ENCODE measurements at places on chromosomes 2 and 18. TPM values are rescaled to one million over a fixed set of nuclear protein-coding genes. Genes with fewer than 3 reads are reported as not detected.
A peak's percentile ranks its signal among the peaks of the same experiment; 100 is the strongest.

- H3K27ac ChIP-seq, result peak overlapping the region; percentile 84
- H3K27me3 ChIP-seq, result no peaks in the 10 kb centered on the region
- H3K4me3 ChIP-seq, result no peak overlapping the region
- DNase-seq, result no peak
- H3K36me3 ChIP-seq, result no peaks in the 10 kb centered on the region
These were observed 154.8 kb upstream of the ID2 start for GRCh38 chr2:8527031-8527430.

GRCh38 chr2:48685126-48685525 is 67.5 kb downstream of the GTF2A1L start:
- H3K36me3 ChIP-seq, result no peaks in the 10 kb centered on the region
- no peak for DNase-seq
- no peak overlapping the region for H3K4me3 ChIP-seq
- no peaks in the 10 kb centered on the region for H3K27me3 ChIP-seq
- no peak overlapping the region for H3K27ac ChIP-seq

DNA sequence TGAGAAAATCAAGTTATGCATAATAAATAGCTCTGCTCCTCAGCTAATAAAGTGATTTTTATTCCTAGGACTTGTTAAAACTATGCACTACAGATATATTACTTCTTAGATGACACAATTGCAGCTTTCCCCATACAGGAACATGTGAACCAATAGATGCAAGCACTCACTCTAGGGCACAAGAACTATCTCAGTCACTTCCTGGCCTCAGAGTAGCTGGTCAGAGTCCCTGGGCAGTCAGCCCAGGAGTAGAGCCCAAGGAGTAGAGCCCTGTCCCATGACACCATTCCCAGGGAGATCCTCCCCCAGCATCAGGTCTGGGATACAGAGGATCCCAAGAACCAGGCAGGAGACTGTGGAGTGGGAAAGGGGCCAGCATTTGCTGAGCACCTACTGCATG is 2.7 kb downstream of the TNS1 start:
- no peaks in the 10 kb centered on the region for H3K4me1 ChIP-seq
- H3K36me3 ChIP-seq, result no peaks in the 10 kb centered on the region
- H3K27ac ChIP-seq, result no peak overlapping the region
- no peak for DNase-seq
- H3K27me3 ChIP-seq, result no peaks in the 10 kb centered on the region
- H3K4me3 ChIP-seq, result no peak overlapping the region

DNA sequence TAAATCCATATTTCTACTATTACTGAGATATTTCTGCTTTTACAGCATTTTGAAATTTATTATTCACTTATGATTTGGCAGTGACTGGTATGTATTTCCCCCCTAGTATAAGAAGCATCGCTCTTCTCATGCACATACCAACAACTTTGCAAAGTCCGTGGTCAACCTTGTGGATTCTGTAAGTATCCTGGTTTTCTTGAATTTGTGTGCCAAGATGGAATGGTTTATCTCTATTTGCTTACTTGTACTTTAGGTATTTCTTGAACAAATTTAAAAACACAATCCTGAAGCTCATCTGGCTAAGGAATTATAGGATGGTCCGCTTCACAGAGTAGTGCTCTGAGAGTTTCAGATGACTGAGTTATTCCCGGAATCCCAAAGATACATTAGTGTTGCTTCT is 85.0 kb upstream of the FAM237A start:
- no peaks in the 10 kb centered on the region for H3K4me1 ChIP-seq
- no peak overlapping the region for H3K27ac ChIP-seq
- no peaks in the 10 kb centered on the region for H3K36me3 ChIP-seq
- no peaks in the 10 kb centered on the region for H3K27me3 ChIP-seq
- DNase-seq, result no peak

DNA sequence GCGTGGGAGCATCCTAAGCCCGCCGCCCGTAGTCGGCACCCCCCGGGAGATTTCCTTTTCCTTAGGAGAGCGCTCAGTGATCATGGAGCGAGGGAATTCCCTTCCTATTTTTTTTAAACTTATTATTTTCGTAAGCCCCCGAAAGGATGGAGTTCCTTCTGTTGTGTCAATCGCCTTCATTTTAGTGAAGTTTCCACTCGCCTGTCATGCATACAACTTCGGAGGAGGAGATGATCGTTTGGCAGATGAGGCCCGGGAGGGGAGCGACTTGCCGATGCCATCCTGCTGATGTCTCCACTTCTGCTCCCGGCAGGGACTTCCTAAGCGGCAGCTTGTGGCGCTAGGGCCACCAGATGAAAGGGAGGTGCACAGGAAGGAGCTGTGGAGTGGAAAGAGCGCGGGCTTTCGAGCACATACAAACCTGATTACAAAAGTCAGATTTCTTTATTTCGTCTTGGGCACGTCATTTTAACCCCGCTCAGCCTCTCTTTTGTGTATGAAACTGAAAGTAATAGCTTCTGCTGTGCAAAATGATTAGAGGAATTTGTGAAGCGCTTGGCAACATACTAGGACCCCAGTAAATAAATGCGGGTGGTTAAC is at the start of gene ADGRF3:
Gene ADGRF3, minus strand, starts transcription at position 336 of the 600 bp plus-strand sequence. CDS start 555 bp downstream, outside the sequence.
- H3K27me3 ChIP-seq, result no peaks in the 10 kb centered on the region
- H3K36me3 ChIP-seq, result no peaks in the 10 kb centered on the region

DNA sequence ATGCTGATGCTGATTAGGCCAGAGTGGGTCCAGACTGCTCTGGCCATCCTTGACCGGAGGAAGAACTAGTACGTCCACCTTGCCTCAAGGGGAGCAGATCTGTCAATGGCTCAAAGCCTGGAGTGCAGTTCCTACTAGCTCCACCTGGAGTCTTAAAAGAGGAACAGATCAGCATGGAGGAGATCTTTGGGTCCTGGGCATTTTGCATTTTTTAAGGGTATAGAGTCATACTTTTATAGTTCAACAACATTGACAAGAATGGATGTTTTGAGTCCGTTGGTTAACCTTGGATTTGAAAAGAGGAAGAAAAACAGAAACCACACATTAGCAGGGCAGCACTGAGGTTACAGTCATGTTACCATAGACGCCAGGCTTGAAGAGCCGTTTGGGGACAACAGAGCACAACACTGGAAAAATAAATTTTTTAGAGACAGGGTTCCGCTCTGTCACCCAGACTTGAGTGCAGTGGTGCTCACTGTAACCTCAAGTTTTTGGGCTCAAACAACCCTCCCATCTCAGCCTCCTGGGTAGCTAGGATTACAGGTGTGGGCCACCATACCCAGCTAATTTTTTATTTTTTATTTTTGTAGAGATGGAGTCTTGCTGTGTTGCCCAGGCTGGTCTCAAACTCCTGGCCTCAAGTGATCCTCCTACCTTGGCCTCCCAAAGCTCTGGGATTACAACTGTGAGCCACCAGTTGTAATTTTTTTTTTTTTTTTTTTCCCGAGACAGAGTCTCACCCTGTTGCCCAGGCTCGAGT is 78.5 kb downstream of the PRKCE start:
- H3K27ac ChIP-seq, result no peak overlapping the region
- no peaks in the 10 kb centered on the region for H3K4me1 ChIP-seq
- no peak for DNase-seq

- H3K27me3 ChIP-seq, result peaks cover 6% of the 10 kb centered on the region
- peak overlapping the region; percentile 35 for H3K4me3 ChIP-seq
- DNase-seq, result no peak
- H3K4me1 ChIP-seq, result no peaks in the 10 kb centered on the region
- peak overlapping the region; percentile 80 for H3K27ac ChIP-seq
- H3K36me3 ChIP-seq, result no peaks in the 10 kb centered on the region
These were observed 267.3 kb downstream of the TCF4 start for GRCh38 chr18:55320424-55321264.

DNA sequence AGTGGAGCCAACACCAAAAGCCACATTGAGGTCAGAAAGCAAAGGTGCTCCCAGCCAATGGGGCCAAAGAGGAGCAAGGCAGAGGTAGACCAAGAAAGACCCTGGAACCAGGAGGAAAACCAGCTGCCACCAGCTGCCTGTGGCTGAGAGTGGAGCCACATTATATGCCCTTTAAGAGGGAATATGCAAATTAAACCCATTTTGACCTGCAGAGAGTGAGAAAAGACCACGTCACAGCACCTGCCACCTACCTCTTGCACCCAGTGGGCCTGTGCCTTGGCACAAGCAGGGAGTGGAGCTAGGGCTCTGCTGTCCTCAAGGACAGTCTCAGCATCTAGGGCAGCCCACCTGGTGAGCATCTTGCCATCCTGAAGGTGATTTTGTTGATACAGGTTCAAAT is 161.3 kb downstream of the MTCL1 start:
- no peaks in the 10 kb centered on the region for H3K27me3 ChIP-seq
- H3K27ac ChIP-seq, result no peak overlapping the region
- H3K4me1 ChIP-seq, result no peaks in the 10 kb centered on the region
- H3K4me3 ChIP-seq, result no peak overlapping the region

- H3K4me1 ChIP-seq, result no peaks in the 10 kb centered on the region
- H3K36me3 ChIP-seq, result no peaks in the 10 kb centered on the region
- DNase-seq, result no peak
- H3K27ac ChIP-seq, result no peak overlapping the region
- no peak overlapping the region for H3K4me3 ChIP-seq
These were observed 242.2 kb downstream of the FIGN start for GRCh38 chr2:163493359-163494298.

GRCh38 chr2:31101701-31102100 is 36.5 kb downstream of the GALNT14 start:
- H3K36me3 ChIP-seq, result no peaks in the 10 kb centered on the region
- no peak overlapping the region for H3K4me3 ChIP-seq
- H3K4me1 ChIP-seq, result no peaks in the 10 kb centered on the region
- no peak for DNase-seq

GRCh38 chr2:57199663-57200062 is 846.9 kb upstream of the VRK2 start:
- H3K36me3 ChIP-seq, result no peaks in the 10 kb centered on the region
- H3K27me3 ChIP-seq, result no peaks in the 10 kb centered on the region
- no peak overlapping the region for H3K27ac ChIP-seq
- no peak overlapping the region for H3K4me3 ChIP-seq
- DNase-seq, result no peak

DNA sequence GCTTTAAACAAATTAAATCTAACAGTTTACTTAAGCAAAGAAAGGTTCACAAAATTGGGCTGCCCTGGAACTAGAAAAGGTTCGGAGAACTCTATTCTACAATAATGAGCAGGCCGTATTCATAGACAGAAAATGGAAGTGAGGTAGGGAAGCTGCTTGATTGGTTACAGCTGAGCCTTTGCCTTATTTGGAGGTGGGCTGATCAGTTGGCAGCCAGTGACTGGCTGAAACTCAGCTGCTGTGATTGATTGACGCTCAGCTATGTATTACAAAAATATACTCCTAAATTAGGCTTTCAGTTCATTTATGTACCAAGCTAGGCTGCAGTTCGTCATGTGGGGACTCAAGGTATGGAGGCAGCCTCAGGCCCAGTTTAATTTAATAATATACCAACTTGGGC is 42.3 kb upstream of the TTR start:
- no peaks in the 10 kb centered on the region for H3K36me3 ChIP-seq
- no peak overlapping the region for H3K4me3 ChIP-seq
- H3K27ac ChIP-seq, result no peak overlapping the region
- no peaks in the 10 kb centered on the region for H3K4me1 ChIP-seq
- no peaks in the 10 kb centered on the region for H3K27me3 ChIP-seq
- no peak for DNase-seq

DNA sequence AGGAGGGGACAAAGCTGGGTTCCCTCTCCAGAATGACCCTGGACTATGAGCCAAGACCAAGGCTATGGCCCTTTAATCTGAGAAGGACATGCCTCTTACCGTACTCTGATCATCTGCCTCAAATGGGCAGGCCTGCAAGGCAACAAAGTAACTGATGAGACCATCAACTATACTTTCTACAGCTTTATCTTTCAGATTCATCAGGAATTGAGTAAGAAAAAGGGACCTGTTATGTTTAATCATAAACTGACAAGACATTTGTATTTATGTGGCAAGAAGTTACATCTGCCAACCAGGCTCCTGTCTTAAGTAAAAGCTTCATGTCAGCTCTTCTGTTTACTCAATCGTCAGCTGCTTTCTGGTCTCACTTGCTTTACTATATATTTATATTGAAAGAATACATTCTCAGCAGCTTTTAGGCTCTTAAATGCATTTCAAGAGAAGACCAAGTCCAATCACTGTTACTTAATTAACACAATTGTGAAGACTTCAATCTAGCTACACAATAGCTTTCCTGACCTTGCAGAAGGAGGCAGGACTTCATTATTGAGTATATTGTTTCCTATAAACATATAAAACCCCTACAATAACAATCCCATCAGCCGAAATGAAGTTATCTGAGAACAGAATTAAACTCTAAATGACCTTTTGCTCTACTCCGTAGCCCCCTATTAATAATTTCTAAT is 163.8 kb downstream of the ETAA1 start:
- no peak overlapping the region for H3K27ac ChIP-seq
- no peak overlapping the region for H3K4me3 ChIP-seq
- no peaks in the 10 kb centered on the region for H3K4me1 ChIP-seq
- H3K27me3 ChIP-seq, result no peaks in the 10 kb centered on the region
- DNase-seq, result no peak

- no peaks in the 10 kb centered on the region for H3K4me1 ChIP-seq
- no peak overlapping the region for H3K4me3 ChIP-seq
- H3K27ac ChIP-seq, result no peak overlapping the region
- no peak for DNase-seq
- no peaks in the 10 kb centered on the region for H3K36me3 ChIP-seq
These were observed 237.0 kb upstream of the FOSL2 start for GRCh38 chr2:28155627-28156026.

DNA sequence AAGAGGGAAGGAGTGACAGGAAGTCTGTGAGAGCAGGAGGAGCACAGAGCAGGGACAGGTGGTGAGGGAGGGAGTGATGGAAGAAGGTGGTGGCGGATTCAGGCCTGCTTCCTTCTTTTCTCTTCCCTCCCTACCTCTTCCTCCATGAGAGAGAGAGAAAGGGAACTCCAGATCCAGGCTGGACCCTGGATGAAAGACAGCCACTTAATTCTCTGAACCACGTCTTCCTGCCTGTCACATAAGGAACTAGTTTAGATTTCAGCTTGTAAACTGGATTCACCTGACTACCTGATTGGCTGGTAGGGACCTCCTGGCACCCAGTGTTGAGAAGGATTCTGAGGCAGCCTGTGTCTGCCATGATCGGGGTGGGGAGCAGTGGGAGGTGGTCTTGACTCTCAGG is 48.9 kb downstream of the PAX8 start:
- H3K27me3 ChIP-seq, result no peaks in the 10 kb centered on the region
- H3K4me1 ChIP-seq, result no peaks in the 10 kb centered on the region
- no peaks in the 10 kb centered on the region for H3K36me3 ChIP-seq
- H3K4me3 ChIP-seq, result no peak overlapping the region
- H3K27ac ChIP-seq, result no peak overlapping the region

GRCh38 chr2:74828543-74828942 is 5.4 kb upstream of the HK2 start:
- no peak overlapping the region for H3K4me3 ChIP-seq
- no peak for DNase-seq
- no peaks in the 10 kb centered on the region for H3K4me1 ChIP-seq
- no peak overlapping the region for H3K27ac ChIP-seq
- H3K36me3 ChIP-seq, result no peaks in the 10 kb centered on the region

- no peak for DNase-seq
- no peaks in the 10 kb centered on the region for H3K4me1 ChIP-seq
- H3K27me3 ChIP-seq, result no peaks in the 10 kb centered on the region
- no peak overlapping the region for H3K27ac ChIP-seq
- H3K36me3 ChIP-seq, result no peaks in the 10 kb centered on the region
- H3K4me3 ChIP-seq, result no peak overlapping the region
These were observed 58.6 kb downstream of the NCAPH start for GRCh38 chr2:96393989-96394761.

The LMAN2L gene
- total RNA-seq, result 13.5 TPM

The IFIH1 gene
- 16.1 TPM for total RNA-seq

The COLEC11 gene
- 0.80 TPM for total RNA-seq

The ANKRD53 gene
- total RNA-seq, result 0.40 TPM

The CDH2 gene
- 1.4 TPM for total RNA-seq
